ENCODE measurements at places on chromosomes 1 and 21. TPM values are rescaled to one million over a fixed set of nuclear protein-coding genes. Genes with fewer than 3 reads are reported as not detected.
A peak's percentile ranks its signal among the peaks of the same experiment; 100 is the strongest.

CAPN8 gene
- 83.5 TPM for total RNA-seq

OR2L13 gene
- total RNA-seq: not detected

ZNF683 gene
- total RNA-seq: 1.1 TPM

TENT5C gene
- total RNA-seq: 13.7 TPM

SRRM1 gene
- total RNA-seq: 113 TPM

DNA sequence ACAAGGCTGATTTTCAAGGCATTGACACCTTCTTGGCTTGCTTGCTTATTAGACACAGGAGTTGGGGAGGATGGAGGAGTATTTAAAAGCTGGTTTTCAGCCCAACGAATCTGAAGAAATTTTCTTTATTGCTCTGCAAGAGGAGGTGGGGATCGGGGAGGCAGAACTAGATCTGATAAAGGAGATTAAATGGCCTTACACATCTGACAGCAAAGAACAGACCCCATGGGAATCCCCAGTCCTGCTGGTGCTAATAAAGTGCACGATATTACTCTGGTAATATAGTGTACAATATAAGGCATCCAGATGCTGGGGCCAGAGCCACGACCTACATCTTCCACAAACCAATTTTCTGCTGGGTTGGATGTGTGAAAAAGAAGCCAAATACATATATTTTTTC is 323.0 kb downstream of the OMA1 start:
- H3K27me3 ChIP-seq: no peaks in the 10 kb centered on the region
- no peak overlapping the region for H3K27ac ChIP-seq
- DNase-seq: no peak
- H3K4me1 ChIP-seq: no peaks in the 10 kb centered on the region
- H3K36me3 ChIP-seq: no peaks in the 10 kb centered on the region

GRCh38 chr1:186681121-186681520 is 898 bp upstream of the PTGS2 start:
- no peak for DNase-seq
- peaks cover 14% of the 10 kb centered on the region for H3K36me3 ChIP-seq

DNA sequence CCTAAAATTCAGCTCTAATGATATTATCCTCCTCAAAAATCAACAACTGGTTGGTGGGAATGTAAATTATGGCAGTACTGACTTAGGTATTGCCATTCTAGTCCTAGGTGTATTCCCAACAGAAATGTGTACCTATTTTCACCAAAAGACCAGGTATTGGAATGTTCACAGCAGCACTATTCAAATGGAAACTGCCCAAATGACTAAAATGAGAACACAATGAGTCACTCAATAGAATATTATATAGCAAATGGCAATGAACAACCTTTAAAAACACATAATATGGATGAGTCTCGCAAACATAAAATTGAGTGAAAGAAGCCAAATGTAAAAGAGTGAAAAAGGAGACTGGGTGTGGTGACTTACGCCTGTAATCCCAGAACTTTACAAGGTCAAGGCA is 44.9 kb downstream of the GADD45A start:
- H3K36me3 ChIP-seq: no peaks in the 10 kb centered on the region
- peaks cover 33% of the 10 kb centered on the region for H3K4me1 ChIP-seq
- H3K4me3 ChIP-seq: no peak overlapping the region
- no peak for DNase-seq
- H3K27ac ChIP-seq: no peak overlapping the region
- H3K27me3 ChIP-seq: no peaks in the 10 kb centered on the region

DNA sequence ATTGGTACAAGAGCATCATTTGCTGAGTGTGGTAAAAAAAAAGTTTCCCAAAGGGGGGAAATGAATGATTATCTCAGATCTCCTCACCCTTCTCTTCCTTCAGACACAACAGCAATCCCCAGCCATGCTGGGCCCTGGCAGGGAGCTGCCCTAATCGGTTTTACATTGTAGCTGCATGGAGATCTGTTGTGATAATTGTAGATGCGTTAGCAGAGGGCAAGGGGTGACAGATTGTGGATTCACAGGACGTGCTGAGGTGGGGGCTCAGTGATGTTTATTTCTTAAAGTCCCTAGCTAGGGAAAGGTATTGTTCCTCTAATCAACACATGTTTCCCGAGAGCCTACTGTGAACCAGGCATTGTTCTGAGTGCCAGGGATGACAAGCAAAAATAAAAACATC is 304.1 kb downstream of the PBX1 start:
- H3K4me1 ChIP-seq: no peaks in the 10 kb centered on the region
- no peak overlapping the region for H3K27ac ChIP-seq
- no peaks in the 10 kb centered on the region for H3K36me3 ChIP-seq
- no peak for DNase-seq

GRCh38 chr1:184959626-184960025 is 14.7 kb downstream of the NIBAN1 start:
- no peak overlapping the region for H3K4me3 ChIP-seq
- H3K36me3 ChIP-seq: no peaks in the 10 kb centered on the region
- no peak for DNase-seq
- no peaks in the 10 kb centered on the region for H3K27me3 ChIP-seq
- H3K27ac ChIP-seq: no peak overlapping the region

GRCh38 chr1:225914947-225915346 is 9.1 kb downstream of the PYCR2 start:
- no peak overlapping the region for H3K27ac ChIP-seq
- no peaks in the 10 kb centered on the region for H3K27me3 ChIP-seq
- H3K4me1 ChIP-seq: peaks cover 7% of the 10 kb centered on the region
- no peak for DNase-seq
- peaks cover 25% of the 10 kb centered on the region for H3K36me3 ChIP-seq

DNA sequence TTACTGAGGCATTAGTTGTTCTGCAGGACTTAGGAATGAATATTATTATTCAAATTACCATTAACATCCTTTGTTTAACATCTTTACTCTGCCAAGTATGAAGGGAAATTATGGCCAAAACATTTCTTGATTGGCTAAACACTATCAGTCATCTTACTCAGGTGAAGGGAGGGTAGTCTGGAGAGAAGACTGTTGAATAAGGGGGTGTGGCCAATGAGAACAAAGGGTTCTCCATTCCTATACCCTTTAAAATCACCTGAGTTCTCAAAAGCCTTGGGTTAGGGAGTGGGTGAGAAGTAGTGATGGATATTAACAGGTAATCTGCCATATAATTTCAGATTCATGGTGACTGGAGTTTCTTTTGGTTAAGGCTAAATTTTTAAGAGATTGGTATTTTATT is 19.3 kb downstream of the CRYZL1 start:
- no peaks in the 10 kb centered on the region for H3K27me3 ChIP-seq
- DNase-seq: no peak
- no peaks in the 10 kb centered on the region for H3K4me1 ChIP-seq
- H3K4me3 ChIP-seq: no peak overlapping the region
- peaks cover 51% of the 10 kb centered on the region for H3K36me3 ChIP-seq

GRCh38 chr1:107169615-107170014 is 28.8 kb downstream of the NTNG1 start:
- no peaks in the 10 kb centered on the region for H3K27me3 ChIP-seq
- DNase-seq: no peak
- no peaks in the 10 kb centered on the region for H3K4me1 ChIP-seq

- no peak overlapping the region for H3K27ac ChIP-seq
- H3K4me3 ChIP-seq: peak overlapping the region; percentile 28
- H3K36me3 ChIP-seq: no peaks in the 10 kb centered on the region
- DNase-seq: peak; percentile 74
- peaks cover 42% of the 10 kb centered on the region for H3K4me1 ChIP-seq
These were observed 155.4 kb downstream of the CLEC20A start for GRCh38 chr1:178341261-178341956.

GRCh38 chr1:100053727-100054126 is 79.0 kb downstream of the SASS6 start:
- H3K4me1 ChIP-seq: peaks cover 5% of the 10 kb centered on the region
- peaks cover 21% of the 10 kb centered on the region for H3K36me3 ChIP-seq
- no peaks in the 10 kb centered on the region for H3K27me3 ChIP-seq
- no peak overlapping the region for H3K27ac ChIP-seq

DNA sequence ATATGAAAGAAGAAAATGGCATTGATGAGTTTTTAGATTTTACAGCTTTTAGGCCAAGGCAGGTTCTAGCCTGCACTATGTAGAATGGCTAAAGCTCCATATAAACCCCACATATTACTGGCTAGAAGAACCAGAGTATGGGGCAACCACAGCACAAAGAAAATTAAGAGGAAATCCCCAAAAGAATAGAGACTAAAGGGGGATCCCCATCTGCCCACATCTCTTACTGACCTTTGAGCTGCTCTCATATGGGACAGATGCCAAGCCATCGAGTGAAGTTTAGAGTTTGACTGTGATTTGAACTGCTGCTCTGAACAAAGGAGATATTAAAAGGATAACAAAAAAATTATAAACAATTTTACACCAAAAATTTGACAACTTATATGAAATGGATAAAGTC is 102.2 kb upstream of the HAO2 start:
- no peaks in the 10 kb centered on the region for H3K27me3 ChIP-seq
- DNase-seq: no peak
- no peaks in the 10 kb centered on the region for H3K4me1 ChIP-seq
- H3K4me3 ChIP-seq: no peak overlapping the region
- no peaks in the 10 kb centered on the region for H3K36me3 ChIP-seq
- no peak overlapping the region for H3K27ac ChIP-seq

Measured in upper lobe of right lung (tissue), 1 donor.